ENCODE measurements at places on chromosomes 2 and 18. TPM values are rescaled to one million over a fixed set of nuclear protein-coding genes. Genes with fewer than 3 reads are reported as not detected.

GRCh38 chr2:191552066-191552465, 125.9 kb upstream of the NABP1 start:
- H3K4me1 ChIP-seq, result peaks cover 6% of the 10 kb centered on the region
- H3K27ac ChIP-seq, result no peak overlapping the region
- H3K36me3 ChIP-seq, result no peaks in the 10 kb centered on the region
- no peak for DNase-seq
- H3K4me3 ChIP-seq, result no peak overlapping the region
- peaks cover 19% of the 10 kb centered on the region for H3K27me3 ChIP-seq

FKBP7 gene
- 2.1 TPM for total RNA-seq

- H3K36me3 ChIP-seq, result no peaks in the 10 kb centered on the region
- no peaks in the 10 kb centered on the region for H3K4me1 ChIP-seq
- no peak overlapping the region for H3K4me3 ChIP-seq
- H3K27me3 ChIP-seq, result no peaks in the 10 kb centered on the region
- no peak for DNase-seq
- no peak overlapping the region for H3K27ac ChIP-seq
Observed at GRCh38 chr2:10740226-10740625, 18.8 kb downstream of the ATP6V1C2 start.

DRC1 gene
- total RNA-seq, result not detected

DNA sequence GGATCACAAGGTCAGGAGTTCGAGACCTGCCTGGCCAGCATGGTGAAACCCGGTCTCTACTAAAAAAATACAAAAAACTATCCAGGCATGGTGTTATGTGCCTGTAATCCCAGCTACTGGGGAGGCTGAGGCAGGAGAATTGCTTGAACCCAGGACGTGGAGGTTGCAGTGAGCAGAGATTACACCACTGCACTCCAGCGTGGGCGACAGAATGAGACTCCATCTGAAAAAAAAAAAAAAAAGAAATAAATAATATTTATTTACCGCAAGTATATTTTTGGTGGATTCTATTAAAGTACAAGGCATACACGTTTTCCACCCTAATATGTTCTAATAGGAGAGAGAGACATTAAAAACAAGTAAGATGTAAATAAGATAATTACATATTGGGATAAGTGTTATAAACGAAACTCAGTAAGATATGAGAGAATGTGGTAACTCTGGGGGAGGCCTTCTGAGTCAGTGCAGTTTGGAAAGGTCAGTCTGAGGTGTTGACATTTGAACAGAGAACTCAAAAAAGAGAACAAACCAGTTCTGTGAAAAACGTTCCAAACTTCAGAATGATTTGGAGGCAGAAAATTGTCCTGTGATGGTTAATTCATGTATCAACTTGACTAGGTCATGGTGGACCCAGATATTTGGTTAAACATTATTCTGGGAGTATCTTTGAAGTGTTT, 8.8 kb upstream of the POLI start:
- peak overlapping the region; percentile 31 for H3K27ac ChIP-seq
- H3K4me1 ChIP-seq, result peaks cover 41% of the 10 kb centered on the region
- no peaks in the 10 kb centered on the region for H3K27me3 ChIP-seq
- H3K4me3 ChIP-seq, result no peak overlapping the region
- H3K36me3 ChIP-seq, result peaks cover 1% of the 10 kb centered on the region

GALNT3 gene
- total RNA-seq, result 9.0 TPM

ERFE gene
- not detected for total RNA-seq

OTOF gene
- 11.7 TPM for total RNA-seq

Data from activated CD4-positive, alpha-beta T cell treated with anti-CD3 and anti-CD28 coated beads, Interleukin-2, amount 10 ng/mL, durations not matched to agents 7 days and 5 days (primary cell).